ENCODE measurements at places on chromosomes 7 and 10.

DNA sequence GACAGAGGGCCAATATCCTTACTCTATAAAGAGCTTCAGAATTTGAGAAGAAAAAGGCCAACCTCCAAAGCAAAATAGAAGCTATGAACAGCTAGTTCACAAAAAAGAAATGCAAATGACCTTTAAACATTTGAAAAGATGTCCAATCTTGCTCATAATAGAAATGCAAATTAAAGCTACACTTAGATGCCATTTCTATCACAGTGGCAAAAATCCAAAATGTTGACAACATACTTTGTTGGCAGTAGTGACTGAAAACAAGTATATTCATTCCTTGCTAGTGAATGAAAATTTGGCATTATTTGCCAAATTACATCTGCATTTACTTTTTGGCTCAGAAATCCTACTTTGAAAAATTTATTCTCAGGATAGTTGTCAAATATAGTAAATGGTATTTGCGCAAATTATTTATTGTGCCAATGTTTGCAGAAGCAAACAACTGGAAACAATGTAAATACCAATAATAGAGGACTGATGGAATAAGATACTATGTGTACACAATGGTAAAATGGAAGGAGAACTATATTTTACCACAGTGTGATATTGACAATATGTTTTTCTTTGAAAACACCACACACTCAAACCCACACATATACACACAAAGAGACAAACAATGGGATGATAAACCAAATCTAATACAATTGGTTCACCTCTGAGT is 9.4 kb downstream of the TMEM106B start:
- peak; percentile 1 for DNase-seq

- DNase-seq = no peak
Observed at GRCh38 chr10:128863411-128863810, 603.6 kb upstream of the MGMT start.

DNA sequence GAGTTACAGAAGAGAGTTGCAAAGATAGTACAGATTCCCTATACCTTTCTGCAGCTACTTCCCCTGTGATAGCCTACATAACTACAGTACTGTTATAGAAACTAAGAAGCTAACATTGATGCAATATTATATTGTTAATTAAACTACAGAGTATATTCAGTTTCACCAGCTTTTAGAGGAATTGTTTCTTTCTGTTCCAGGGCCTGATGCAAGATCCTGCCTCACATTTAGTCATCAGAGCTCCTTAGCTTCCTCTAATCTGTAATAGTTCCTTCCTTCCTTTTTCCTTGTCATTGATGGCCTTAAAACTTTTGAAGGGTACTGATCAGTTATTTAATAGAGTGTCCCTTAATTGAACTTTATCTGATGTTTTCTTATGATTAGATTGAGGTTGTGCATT is 56.8 kb downstream of the SDHAF3 start:
- no peak for DNase-seq

DNA sequence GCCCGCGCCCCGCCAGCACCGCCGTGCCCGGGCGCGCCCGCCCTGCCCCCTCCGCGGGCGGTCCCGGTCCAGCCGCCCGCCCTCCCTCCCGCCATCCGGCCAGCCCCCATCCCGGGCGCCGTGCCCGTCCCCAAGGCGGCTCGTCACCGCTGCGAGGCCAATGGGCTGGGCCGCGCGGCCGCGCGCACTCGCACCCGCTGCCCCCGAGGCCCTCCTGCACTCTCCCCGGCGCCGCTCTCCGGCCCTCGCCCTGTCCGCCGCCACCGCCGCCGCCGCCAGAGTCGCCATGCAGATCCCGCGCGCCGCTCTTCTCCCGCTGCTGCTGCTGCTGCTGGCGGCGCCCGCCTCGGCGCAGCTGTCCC is at the start of gene HTRA1:
TSS of gene HTRA1 (plus strand) at position 187 of the 362 bp plus-strand sequence. CDS start at position 287, 100 bp downstream.
- DNase-seq = no peak

- DNase-seq = peak; percentile 26
Observed at GRCh38 chr10:103696411-103697145, 158.8 kb downstream of the SH3PXD2A start.

GRCh38 chr10:51718804-51719291 is 19.5 kb upstream of the CSTF2T start:
- no peak for DNase-seq

DNA sequence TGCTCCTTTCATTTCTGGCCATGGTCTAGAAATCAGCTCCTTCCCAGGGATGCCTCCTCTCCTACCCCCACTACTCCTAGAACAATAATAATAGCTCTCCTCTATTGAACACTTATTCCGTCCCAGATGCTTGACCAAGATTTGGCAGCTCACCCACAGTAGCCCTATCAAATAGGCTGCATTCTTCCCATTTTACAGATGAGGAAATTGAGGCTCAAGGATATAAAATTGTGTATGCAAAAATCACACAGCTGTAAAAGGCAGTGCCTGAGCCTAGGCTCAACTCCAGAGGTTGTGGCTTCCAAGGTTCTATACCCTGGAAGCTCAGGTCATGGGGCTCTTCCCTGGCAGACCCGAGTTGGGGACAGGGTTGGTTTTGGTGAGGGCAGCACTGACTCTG is 82.3 kb downstream of the C10orf105 start:
- no peak for DNase-seq

- no peak for DNase-seq
Observed at GRCh38 chr10:112907893-112908292, 42.2 kb upstream of the TCF7L2 start.

DNA sequence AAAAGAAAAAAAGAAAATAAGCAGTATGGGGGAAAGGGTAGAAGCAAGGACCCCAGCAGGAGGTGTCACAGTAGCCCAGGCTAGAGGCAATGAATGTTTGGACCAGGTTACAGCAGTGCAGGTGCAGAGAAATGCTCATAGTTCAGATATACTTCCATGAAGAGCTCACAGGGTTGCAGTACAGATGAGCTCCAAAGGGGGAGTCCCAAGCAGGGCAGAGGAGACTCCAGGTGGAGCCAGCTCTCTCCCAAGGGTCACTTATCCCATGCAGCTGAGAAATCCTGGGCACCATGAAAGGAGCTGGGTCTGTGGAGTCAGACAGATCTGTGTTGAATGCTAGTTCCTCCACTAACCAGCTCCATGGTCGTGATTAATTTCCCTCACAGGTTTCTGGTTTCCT is 174.9 kb downstream of the C7orf25 start:
- no peak for DNase-seq

DNA sequence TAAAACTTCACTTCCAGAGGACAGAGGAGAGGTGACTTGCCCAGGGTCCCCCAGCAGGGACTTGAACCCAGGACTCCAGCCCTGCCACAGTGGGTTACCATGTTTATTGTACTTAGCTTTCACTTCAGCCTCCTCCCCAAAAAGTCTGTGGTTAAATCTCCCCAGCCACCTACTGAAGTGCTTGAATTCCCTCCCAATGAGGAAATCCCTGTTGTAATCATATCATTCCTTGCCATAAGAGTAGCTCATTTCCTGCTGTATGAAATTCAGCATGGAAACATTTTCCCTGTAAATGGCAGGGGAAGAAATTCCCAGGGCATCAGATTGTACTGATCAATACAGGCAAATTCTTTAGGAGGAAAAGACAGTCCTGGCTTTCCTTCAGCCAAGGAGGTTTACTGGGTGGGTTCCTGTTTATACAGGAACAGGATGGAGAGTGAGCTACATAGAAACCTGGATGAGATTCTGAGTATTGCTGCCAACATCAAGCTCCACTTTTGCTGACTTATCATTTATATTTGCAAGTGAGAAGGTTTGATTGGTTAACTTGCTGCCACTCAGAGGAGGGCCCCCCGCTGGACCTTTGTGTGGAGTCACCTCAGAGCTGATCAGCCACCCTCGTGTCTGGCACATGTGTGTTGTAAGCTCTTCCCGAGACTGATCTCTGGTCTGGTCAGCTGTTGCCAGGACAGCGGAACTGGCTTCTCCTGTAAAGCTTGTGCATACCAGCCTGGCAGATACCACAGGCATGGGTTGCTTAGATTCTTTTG is 16.4 kb upstream of the PDZD8 start:
- DNase-seq = no peak

DNA sequence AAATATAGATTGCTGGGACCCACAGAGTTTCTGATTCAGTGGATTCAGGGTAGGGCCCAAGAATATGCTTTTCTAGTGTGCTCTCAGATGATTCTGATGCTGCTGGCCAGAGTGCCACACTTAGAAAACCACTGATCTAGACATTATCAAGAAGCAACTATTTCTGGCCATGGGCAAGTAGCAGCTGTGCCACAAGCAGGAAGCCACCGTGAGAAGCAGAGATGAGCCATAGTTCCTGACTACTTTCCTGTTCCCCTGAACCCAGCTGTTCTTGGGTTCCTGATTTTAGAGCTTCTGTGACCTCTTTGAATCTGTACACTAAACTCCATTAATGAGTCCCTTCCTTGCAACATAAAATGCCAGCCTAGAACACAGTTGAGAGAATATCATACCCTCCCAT is 38.1 kb upstream of the PIK3AP1 start:
- no peak for DNase-seq

GRCh38 chr10:47183704-47184041 is 116.3 kb upstream of the GDF10 start:
- DNase-seq = no peak

GRCh38 chr7:158828133-158829020 is 932 bp downstream of the ESYT2 start:
- no peak for DNase-seq

GRCh38 chr7:74254858-74255379 is 720 bp upstream of the RFC2 start:
- no peak for DNase-seq

- no peak for DNase-seq
Observed at GRCh38 chr10:14601872-14602725, 172.6 kb downstream of the FAM107B start.

- DNase-seq = no peak
Observed at GRCh38 chr10:58433066-58433465, 47.9 kb downstream of the TFAM start.

GRCh38 chr7:128446306-128446705 is 9.4 kb upstream of the HILPDA start:
- DNase-seq = no peak

GRCh38 chr10:122487174-122487765 is 25.9 kb downstream of the HTRA1 start:
- peak; percentile 61 for DNase-seq

GRCh38 chr7:132298790-132299189 is 277.5 kb downstream of the PLXNA4 start:
- DNase-seq = peak; percentile 91

DNA sequence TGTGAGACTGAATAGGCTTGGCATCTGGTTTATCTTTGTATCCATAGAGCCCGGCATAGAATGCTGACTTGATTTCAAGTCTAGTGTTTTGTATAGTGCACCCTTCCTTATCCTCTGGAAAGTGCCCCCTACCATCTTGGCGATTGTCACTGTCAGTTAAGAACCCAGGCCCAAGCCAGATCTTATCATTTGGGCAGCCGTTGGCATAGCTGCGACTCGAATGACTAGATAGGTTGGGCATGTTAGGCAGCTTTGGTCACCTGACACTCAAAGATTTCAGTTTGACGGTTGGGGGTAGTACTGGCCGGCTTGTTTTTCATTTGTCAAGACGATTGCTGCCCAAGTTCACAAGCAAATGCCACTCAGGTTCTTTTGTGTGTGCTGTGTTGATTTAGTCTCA is 6.6 kb downstream of the NIPSNAP2 start:
- no peak for DNase-seq

DNA sequence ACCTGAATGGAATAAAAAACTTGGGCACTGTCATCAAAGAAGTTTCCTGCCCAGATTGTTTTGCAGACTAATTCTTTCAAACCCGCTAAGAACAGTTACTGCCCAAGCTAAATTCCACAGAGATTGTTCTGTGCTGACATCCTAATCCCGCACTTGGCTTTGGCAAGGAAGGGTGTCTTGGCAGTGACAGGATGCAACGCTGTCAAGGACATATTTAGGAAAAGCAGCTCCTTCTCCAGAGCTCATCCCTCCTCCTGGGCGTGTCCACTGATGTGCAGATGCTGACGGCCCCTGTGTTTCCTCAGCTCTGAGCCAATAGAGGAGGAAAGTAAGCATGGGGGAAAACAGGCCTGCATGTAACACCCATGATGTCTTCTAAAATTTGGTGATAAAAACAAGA is 74.2 kb downstream of the EEPD1 start:
- no peak for DNase-seq

GRCh38 chr10:116163333-116164131 is 109.5 kb downstream of the GFRA1 start:
- no peak for DNase-seq

DNA sequence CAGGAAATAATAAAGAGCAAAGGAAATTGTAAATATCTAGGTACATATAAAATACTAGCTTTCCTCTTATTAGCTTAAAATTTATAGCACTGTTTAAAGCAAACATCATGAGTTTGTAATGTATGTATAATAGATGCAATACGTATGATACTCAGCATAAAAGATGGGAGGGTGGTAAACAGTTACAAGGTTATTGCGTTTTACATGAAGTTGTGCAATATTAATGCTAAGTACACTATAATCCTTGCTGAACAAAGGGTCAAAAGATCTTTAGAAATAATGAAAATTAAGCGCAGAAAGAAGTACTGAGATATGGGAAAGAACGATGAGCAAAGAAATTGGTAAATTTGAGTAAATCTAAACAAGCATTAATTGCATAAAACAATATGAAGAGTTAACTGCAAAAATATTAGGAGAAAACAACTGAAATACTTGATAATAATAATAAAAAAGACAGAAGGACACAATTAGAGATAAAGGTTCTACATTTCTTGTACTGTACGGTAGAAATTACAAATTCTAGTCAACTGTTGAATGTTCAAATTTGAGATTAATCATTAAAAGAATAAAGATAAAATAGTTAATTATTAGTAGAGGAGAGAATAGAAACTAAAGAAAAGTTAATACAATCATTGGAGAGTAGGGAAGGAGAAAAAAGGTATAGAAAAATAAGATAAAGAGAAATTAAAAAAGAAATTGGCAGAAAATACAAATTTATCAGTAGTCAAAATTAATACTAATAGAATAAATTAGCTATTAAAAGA is 17.9 kb downstream of the C10orf67 start:
- DNase-seq = no peak

- no peak for DNase-seq
Observed at GRCh38 chr10:3868271-3868664, 83.3 kb upstream of the KLF6 start.

DNA sequence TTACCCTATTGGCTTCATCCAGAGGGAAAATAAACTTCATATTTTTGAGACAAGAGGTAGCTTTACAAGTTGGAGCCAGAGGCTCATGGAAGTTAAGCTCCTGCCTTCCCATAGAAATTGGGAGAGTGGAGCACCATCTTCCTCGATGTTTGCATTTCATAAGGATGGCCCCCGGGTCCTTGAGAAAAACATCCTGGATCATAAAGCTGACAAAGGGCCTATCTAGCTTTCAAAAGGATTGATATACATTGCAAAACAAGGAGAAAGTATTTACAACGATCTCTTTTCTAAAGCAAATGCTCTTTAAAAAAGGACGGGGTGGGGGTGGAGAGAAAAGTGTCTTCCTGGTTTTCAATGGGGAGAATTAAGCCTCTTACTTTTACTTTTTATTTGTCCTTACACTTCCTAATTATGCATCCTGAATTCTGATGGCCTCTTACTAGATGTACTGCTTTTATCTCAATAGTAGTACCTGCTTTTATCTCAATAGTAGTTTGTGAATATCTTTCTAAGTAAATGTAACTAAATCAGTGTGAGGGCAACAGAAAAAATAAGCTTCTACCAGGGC is 65.6 kb downstream of the PTPRZ1 start:
- no peak for DNase-seq

GRCh38 chr7:103718482-103719061 is 270.9 kb downstream of the RELN start:
- DNase-seq = no peak

GRCh38 chr7:74511345-74511744 is 57.6 kb downstream of the GTF2IRD1 start:
- DNase-seq = no peak

- no peak for DNase-seq
Observed at GRCh38 chr10:90968328-90969081, 47.6 kb upstream of the ANKRD1 start.

- peak; percentile 63 for DNase-seq
Observed at GRCh38 chr7:7176406-7177043, 5.8 kb upstream of the C1GALT1 start.

All from DMS153 (cell line).